CD4-positive, CD25-positive, alpha-beta regulatory T cell (primary cell): ENCODE measurements at places on chromosomes 1 and 21.

- peak; percentile 16 for DNase-seq
Measured at GRCh38 chr1:100308777-100309176, 42.8 kb downstream of the RTCA start.

- no peak for DNase-seq
Measured at GRCh38 chr21:31671146-31671716, 11.7 kb downstream of the SOD1 start.

DNA sequence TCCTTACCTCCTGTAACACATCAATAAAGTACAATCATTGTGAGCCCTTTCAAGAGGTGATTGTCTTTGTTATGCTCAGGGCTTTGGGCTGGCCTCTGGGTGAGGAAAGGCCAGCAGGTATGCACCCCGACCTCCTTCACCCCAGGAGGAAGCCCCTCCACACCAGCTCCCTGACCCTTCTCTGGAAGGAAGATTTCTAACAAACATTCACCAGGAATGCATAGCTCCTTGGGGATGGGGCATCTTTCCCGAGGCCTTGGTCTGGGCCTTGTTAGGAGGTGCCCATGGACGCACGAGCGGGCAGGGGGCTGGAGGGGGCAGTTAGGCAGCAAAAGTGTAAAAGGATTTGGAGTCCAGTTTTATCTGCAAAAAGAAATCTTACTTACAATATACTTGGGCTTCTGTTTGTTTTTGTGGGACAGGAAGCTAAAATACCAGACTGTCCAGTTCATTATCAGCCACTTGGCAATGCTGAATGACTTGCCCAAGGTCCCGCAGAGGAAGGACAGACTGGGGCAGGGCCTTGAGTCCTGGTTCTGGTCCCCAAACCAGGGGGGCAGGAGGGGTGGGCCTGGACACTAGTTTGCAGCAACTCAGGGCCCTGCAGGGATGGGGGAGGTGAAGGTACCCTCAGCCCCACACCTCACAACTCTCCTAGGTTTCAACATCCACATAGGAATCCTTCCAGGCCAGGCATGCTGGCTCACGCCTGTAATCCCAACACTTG lies 10.1 kb downstream of the ZC3H12A start:
- DNase-seq, result no peak

DNA sequence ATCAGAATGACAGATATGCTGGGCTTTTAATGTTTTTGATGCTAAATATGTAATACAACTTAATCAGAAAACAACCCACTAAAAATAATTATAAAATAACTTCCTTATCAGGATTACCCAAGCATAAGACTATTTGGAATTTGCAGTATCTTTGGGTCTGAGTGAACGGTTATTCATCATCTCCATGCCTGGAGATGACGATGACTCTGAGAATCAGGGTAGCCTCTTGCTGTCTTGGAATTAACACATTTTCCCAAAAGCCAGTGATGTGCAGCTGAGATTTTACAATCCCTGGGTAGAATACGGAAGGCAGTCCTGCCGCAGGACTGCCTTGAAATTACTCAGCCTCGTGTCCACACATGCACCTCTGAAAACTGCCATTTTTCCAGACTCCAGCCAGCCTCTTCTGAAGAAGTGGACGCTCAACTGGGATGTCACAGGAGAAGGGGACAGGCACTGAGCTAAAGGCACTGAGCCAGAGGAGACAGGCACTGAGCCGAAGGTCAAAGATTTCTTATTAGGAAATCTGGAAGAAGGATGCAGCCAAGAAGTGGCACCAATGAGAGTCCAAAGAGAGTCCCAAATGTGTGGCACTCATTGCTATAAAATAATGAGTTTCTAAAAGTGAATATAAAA lies 85.5 kb downstream of the PGBD5 start:
- no peak for DNase-seq

GRCh38 chr1:203557390-203557789 lies 63.4 kb downstream of the OPTC start:
- no peak for DNase-seq
